GM12878 (cell line): ENCODE measurements at places on chromosomes 6 and 20. TPM values are rescaled to one million over a fixed set of nuclear protein-coding genes. Genes with fewer than 3 reads are reported as not detected.
A peak's percentile ranks its signal among the peaks of the same experiment; 100 is the strongest.

GRCh38 chr6:72649032-72649984, 27.4 kb downstream of the KCNQ5 start:
- peak; percentile 58 for DNase-seq

DNA sequence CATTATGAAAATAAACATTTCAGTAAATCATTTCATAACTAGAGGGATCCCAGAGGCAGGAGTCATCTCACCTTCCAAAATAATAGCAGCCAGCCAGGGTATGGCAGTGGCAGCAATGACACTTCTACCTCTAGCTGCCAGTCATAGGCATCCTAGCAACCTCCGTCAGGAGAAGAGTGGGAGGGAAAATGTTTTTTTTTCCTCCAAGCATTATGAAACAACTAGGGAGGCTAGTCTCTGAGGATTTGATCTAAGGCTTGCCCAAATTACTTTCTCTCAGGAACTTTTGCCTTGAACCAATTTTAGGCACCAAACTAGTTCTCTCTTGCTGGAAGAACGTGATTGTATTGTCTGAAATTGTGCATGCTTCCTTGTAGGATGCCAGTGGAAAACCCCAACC, 208.7 kb upstream of the PREP start:
- no peak for DNase-seq

DNA sequence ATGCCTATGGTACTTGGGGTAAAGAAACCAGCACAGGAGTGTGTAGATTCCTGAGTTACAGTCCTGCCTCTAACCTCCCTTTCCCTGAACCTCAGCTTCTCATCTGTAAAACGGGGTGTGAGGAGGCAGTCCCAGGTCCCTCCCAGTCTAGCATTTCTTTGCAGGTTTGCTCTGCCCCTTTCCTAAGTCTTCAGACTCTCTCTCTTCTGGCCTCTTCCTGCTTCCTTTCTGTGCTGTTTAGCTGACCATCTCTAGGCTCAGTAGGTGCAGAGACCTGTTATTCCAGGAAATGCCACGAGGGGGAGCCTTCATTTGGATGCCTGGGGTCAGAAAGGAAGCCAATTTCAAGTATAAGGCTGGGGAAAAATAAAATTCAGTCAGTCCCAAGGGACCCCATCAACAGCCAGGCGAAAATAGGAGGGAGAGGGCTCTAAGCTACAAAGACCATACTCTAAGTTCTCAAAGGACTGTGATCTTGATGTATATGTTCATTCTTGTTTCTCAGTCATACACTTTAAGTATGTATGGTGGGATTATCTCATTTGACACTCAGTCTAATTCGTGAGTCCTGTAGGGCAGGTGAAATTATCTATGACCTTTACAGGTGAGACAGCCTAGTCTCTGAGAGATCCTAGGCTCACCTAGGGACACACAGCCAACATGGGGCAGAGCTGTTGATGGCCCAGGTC, 89.1 kb downstream of the NCR2 start:
- peak; percentile 31 for DNase-seq

- no peak for DNase-seq
These were observed 259.6 kb upstream of the EPHA7 start for GRCh38 chr6:93678841-93679454.

DNA sequence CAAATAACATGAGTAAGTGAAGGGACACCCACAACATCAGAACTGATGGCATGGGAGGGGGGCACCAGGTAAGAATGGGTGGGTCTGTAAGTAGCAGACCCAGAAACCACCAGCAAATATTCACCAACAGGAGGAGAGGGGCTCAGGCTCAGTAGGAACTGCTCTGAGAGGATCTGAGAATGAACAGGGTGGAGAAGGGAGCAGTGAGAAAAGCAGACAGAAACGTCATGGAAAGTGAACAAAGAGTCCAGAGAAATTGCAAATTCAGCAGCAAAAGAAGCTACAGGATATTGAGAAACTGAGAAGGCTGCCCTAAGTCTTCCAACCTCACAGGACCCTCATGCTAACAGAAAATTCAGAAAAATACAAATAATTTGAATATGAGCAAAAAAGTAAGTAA, 121.3 kb downstream of the KIF16B start:
- no peak for DNase-seq

- DNase-seq, result no peak
These were observed 37.7 kb downstream of the PMEPA1 start for GRCh38 chr20:57672164-57672563.

- DNase-seq, result no peak
These were observed 23.8 kb downstream of the HLA-DOB start for GRCh38 chr6:32792901-32793435.

DNA sequence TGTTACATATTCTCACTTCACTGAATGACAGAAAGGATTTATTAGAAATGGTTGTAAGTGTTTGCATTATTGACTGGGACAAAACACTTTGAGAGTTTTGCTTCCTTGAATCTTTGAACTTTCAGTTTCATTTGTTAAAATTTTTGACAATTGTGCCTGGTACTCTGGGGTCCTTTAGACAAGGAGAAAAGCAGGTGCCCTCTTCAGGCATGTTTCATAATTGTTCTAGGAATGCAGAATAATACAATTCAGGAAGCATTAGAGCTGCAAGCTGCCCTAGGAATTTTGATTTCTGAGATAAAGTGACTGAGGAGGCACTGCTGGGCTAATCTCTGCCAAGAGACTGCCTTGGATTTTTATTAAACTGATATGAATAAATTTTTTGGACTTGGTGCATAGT, 49.7 kb downstream of the TOP1 start:
- DNase-seq, result peak; percentile 21

DNA sequence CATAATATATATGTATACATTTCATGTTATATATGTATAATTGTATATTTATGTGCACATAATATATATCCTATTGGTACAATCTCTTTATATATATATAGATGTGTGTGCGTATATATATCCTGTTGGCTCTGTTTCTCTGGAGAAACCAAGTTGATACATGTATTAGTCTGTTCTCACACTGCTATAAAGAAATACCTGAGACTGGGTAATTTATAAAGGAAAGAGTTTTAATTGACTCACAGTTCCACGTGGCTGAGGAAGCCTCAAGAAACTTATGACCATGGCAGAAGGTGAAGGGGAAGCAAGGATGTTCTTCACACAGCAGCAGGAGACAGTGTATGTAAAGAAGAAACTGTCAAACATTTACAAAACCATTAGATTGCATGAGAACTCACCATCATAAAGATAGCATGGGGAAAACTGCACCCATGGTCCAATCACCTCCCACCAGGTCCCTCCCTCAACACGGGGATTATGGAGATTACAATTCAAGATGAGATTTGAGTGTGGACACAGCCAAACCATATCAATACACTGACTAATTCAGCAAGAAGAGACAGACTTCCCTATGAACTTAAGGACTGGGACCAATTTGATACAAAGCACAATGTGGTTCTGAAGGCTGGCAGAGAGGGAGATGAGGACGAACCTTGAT, 14.0 kb downstream of the CST3 start:
- DNase-seq, result no peak

Gene DACT2
- not detected in 2 replicates for polyA plus RNA-seq

Gene BACH2
- not detected in 2 replicates for polyA plus RNA-seq

Gene HLA-DOB
- 29.6 and 30.2 TPM in 2 replicates for polyA plus RNA-seq

Gene HCRTR2
- not detected in 2 replicates for polyA plus RNA-seq
